Chondrocyte (in vitro differentiated cells): ENCODE measurements at places on chromosomes 11 and 22.

- DNase-seq = no peak
Measured at GRCh38 chr11:96758957-96759356, 369.1 kb downstream of the JRKL start.

- DNase-seq = no peak
Measured at GRCh38 chr11:107591378-107592230, 657 bp downstream of the ELMOD1 start.

- DNase-seq = no peak
Measured at GRCh38 chr11:47400768-47401279, 7.6 kb upstream of the SLC39A13 start.

- no peak for DNase-seq
Measured at GRCh38 chr22:19292458-19293230, 1.1 kb upstream of the CLTCL1 start.

GRCh38 chr11:55847453-55847852, 8.9 kb downstream of the OR5D16 start:
- DNase-seq = no peak

DNA sequence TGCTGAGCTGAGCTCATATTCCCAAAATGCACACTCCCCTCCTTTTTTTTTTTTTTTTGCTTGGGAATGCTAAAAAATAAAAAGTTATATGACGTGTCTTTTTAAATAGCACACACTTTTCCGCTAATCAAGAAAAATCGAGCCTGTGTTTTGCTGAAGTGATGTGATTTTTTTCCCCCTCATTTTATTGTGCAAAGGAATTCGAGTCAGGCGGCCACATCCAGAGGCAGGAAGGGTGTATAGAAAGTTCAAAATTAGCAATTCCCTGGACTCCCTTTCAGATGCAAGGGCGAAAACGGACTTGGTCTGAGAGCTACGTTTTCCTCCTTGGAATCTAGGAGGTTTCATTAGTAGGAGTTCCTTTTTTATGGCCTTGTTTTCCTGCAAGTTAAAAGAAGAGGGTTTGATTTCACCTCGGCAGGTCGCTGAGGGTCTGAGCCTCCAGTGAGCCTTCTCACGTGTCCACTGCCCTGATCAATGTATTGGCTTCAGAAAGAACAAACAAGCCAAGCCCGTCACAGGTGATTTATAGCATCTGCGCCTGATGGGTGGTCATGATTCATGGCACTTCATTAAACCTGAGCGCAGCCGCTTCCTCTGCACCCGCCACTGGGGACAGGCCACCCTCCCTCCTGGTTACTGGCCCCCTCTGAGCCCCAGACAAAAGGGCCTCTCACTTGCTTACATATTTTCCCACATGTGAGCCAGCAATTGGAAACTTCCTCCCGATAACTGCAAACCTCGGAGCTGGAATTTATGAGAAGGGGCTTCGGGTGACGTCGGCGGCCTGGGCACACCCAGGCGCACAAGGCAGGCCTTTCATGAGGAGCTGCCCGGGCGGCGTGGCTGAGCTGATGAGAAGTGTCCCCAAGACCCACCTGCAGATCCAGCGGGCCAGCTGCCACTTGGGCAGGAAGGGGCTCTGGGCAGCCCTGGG, 64.4 kb upstream of the LINC01488 start:
- no peak for DNase-seq

DNA sequence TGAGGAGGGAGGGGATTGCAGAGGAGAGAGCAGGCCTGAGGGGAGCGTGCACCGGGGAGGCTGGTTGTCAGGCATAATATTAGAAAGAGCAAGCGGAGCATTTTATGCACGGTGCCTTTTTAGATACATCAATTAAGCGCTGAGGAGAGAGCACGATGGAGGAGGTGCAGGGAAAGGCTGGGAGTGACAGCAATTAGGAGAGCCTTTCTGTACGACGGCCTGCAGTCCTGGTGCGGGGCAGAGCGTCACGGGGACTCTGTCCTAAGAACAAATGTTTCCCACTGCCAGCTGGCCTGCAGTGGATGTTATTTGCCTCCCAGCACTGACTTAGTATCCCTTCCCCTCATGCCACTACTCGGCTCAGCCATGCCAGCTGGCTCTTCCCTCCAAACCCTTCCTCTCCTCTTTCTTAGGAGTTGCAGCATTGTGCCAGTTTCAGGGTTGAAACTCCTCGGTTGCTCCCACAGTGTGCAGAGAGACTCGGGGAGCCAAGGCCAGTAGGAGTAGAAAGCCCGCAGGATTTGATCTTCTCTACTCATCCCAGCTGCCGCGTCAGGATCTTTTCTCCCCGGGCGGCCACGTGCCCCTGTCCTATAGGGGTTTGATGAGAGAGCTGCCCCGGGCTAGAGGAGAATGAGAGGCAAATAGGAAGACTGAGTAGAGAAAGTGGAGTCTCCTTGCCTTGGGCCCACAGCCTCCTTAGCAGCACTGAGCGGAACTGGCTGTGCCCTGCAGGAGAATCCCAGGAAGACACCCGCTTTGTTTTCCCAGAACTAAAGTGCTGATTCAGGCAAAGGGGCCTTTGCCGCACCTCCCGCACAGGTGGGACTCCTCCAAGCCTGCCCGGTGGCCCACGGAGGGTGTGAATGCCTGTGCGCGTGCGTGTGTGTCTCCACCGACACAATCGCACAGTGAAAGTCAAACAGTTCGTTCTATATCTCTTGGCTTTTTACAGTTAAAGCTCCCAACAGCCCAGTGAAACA, 875.3 kb downstream of the NTM start:
- DNase-seq = no peak
